A549 treated with CpdA at 1 μM for 4 hours (cell line): ENCODE measurements at places on chromosomes 11 and 22. TPM values are rescaled to one million over a fixed set of nuclear protein-coding genes. Genes with fewer than 3 reads are reported as not detected.

FGF4 gene
- total RNA-seq: not detected in 5 replicates

FXYD6 gene
- 0.12 to 0.80 TPM (median 0.27 TPM) in 5 replicates for total RNA-seq

RIMBP3B gene
- 0.48 to 0.72 TPM (median 0.57 TPM) in 5 replicates for total RNA-seq

SPA17 gene
- total RNA-seq: 16.5 to 34.0 TPM (median 18.5 TPM) in 5 replicates

GAB4 gene
- not detected in 5 replicates for total RNA-seq

HINFP gene
- total RNA-seq: 9.3 to 13.2 TPM (median 11.9 TPM) in 5 replicates

CEND1 gene
- 1.6 to 1.8 TPM (median 1.7 TPM) in 5 replicates for total RNA-seq

LMO2 gene
- total RNA-seq: 0.50 to 0.91 TPM (median 0.62 TPM) in 5 replicates

TH gene
- 0.09 TPM in 1 of 5 replicates, not detected in the others for total RNA-seq

HTR3B gene
- total RNA-seq: not detected in 5 replicates

MFRP gene
- total RNA-seq: not detected in 5 replicates

DUSP8 gene
- 1.1 to 2.3 TPM (median 2.0 TPM) in 5 replicates for total RNA-seq

PCNX3 gene
- 28.5 to 41.2 TPM (median 36.9 TPM) in 5 replicates for total RNA-seq

WEE1 gene
- total RNA-seq: 18.0 to 25.4 TPM (median 19.1 TPM) in 5 replicates

PDGFD gene
- 7.3 to 8.6 TPM (median 7.9 TPM) in 5 replicates for total RNA-seq

FIBIN gene
- total RNA-seq: not detected in 5 replicates

STK33 gene
- total RNA-seq: 3.9 to 7.6 TPM (median 4.4 TPM) in 5 replicates

KRTAP5-11 gene
- total RNA-seq: not detected in 5 replicates

SMC1B gene
- 0.02 to 0.04 TPM in 2 of 5 replicates, not detected in the others for total RNA-seq

TRIM49 gene
- not detected in 5 replicates for total RNA-seq

TRIM51 gene
- total RNA-seq: not detected in 5 replicates

KDM4F gene
- total RNA-seq: not detected in 5 replicates

KCNA4 gene
- total RNA-seq: not detected in 5 replicates

TMEM126B gene
- total RNA-seq: 55.8 to 78.6 TPM (median 62.1 TPM) in 5 replicates

BBOX1 gene
- not detected in 5 replicates for total RNA-seq

RFPL2 gene
- total RNA-seq: 0.09 to 0.30 TPM (median 0.20 TPM) in 5 replicates

LRRC32 gene
- 0.09 to 0.30 TPM (median 0.15 TPM) in 5 replicates for total RNA-seq

MUC2 gene
- 0.09 to 0.54 TPM (median 0.21 TPM) in 5 replicates for total RNA-seq

FAM180B gene
- 0.10 TPM in 1 of 5 replicates, not detected in the others for total RNA-seq

TBX10 gene
- total RNA-seq: not detected in 5 replicates

MMP8 gene
- total RNA-seq: not detected in 5 replicates

OSBP2 gene
- total RNA-seq: 12.4 to 15.0 TPM (median 13.1 TPM) in 5 replicates

RHBDD3 gene
- total RNA-seq: 21.5 to 31.6 TPM (median 30.2 TPM) in 5 replicates

NTM gene
- not detected in 5 replicates for total RNA-seq

FAM181B gene
- total RNA-seq: 0.04 to 0.08 TPM (median 0.05 TPM) in 3 of 5 replicates, not detected in the others

DCPS gene
- 18.4 to 20.6 TPM (median 19.3 TPM) in 5 replicates for total RNA-seq

OR8A1 gene
- not detected in 5 replicates for total RNA-seq

MYOD1 gene
- not detected in 5 replicates for total RNA-seq

OR8D4 gene
- total RNA-seq: not detected in 5 replicates

OR10G8 gene
- total RNA-seq: not detected in 5 replicates

C11orf16 gene
- total RNA-seq: not detected in 5 replicates
